Keratinocyte (primary cell): ENCODE measurements at places on chromosomes 13 and 19.

DNA sequence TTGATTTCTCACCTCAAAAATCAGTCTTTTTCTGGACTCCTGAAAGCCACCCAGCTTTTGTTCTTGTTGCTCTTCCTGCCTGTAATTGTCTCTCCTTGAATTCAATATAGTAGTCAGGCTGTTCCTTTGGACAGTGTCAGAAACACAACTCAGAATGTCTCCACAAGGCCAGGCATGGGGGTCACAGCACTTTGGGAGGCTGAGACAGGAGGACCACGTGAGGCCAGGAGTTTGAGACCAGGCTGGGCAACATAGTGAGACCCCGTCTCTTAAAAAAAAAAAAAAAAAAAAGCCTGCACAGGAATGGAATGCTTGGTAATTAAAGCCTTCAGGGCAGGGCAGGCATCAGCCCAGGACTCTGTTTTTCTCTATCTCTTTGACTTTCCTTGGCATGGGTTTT, 8.9 kb upstream of the BAX start:
- no peak for DNase-seq

DNA sequence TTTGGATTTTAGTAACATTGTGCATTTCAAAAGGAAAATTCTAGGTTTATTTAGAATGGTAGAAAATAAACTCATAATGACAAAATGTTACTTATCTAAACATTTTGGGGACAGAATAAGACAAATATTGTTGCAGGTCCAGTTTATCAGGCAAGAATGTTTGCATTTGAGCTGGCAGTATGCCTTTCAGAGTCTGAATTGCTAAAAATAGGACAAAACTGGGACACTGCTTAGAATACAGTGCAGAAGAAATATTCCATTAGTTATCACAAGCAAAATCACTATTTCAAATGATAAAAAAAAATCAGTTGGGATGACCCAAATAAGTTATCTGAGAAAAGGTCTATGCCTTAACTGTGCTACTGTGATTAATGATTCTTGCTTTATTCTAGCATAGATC, 870.3 kb upstream of the MIR17HG start:
- DNase-seq: no peak

GRCh38 chr19:5530701-5531100, 37.1 kb downstream of the TINCR start:
- DNase-seq: no peak

GRCh38 chr13:25067064-25067463, 28.9 kb upstream of the PABPC3 start:
- DNase-seq: no peak

- DNase-seq: no peak
Observed at GRCh38 chr13:90968166-90968904, 379.2 kb upstream of the MIR17HG start.

- DNase-seq: no peak
Observed at GRCh38 chr19:5567360-5567969, at the start of gene TINCR. Gene TINCR (minus strand): TSS chr19:5567953.

DNA sequence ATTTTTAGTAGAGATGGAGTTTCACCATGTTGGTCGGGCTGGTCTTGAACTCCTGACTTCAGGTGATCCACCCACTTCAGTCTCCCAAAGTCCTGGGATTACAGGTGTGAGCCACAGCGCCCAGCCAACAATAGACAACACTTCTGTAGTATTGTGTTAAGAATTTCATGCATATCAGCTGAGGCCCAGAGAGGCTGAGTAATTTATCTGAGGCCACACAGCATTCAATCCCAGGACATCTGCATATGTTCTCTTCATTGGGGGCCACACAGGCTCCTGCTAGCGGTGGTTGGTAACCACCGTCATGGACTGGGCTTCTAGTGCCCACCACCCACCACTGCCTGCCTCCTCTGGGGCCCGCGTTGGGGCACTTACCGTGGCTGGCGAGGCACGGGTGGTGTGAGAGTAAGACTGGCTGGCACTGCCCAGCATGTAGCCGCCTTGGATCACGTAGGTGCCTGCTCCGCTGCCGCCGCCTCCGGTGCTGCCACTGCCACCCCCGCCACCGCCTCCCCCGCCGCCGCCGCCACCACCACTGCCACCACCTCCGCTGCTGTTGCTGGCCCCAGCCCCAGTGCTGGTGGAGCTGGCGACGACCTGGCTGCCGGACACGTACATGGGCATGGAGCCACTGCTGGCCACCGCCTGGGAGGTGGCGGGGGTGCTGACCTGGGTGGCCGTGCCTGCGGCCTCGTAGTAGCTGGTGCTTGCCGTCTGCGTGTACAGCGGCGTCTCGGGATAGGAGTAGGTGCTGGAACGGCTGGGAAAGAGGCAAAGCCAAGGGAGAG, 20.3 kb downstream of the DCAF15 start:
- no peak for DNase-seq

DNA sequence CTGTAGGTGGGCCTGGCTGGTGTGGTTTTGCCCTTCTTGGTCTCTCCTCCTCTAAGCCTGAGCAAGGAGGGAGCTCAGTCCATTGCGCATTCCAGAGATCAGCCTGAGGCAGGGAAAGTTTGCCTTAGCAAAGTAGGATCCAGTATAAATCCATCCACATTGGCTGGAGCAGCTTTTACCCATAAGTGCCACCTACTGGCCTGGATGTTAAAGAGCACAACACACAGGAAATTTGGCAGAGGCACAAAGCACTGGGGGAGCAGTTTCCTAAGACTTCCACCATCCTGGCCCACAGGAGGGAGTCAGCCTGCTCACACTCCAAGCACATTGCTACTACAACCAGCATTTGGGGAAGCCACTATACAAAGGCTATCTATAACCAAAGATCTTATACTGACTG, 1124.2 kb downstream of the SLITRK1 start:
- no peak for DNase-seq

GRCh38 chr13:105135852-105136615, 1399.4 kb downstream of the EFNB2 start:
- no peak for DNase-seq

- DNase-seq: no peak
Observed at GRCh38 chr13:112071723-112072533, 5.0 kb downstream of the SOX1 start.

DNA sequence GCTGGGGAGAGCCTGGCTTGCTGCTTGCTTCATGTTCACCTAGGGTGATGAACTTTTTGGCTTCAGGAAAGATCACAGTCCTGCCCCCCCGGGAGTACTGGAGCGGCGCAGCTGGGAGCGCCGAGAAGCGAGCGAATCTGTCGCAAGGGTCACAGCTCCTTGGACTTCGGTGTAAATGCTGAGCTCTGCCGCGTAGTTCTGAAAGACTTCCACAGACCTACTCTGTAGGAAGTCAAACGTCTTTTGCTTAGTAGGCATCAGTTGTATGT, 2.7 kb downstream of the ING1 start:
- DNase-seq: no peak

DNA sequence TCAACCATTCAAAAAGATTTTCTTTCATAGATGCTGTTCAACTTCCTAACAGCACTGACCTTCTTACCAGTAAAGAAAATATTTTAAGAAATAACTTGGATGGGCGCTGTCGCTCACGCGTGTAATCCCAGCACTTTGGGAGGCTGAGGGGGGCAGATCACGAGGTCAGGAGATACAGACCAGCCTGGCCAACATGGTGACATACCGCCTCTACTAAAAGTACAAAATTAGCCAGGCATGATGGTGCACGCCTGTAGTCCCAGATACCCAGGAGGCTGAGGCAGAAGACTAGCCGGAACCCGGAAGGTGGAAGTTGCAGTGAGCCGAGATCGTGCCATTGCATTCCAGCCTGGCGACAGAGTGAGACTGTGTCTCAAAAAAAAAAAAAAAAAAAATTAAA, 865.7 kb upstream of the SLC10A2 start:
- no peak for DNase-seq
